ENCODE measurements at places on chromosomes 5 and 9. TPM values are rescaled to one million over a fixed set of nuclear protein-coding genes. Genes with fewer than 3 reads are reported as not detected.
A peak's percentile ranks its signal among the peaks of the same experiment; 100 is the strongest.

Gene ANKRD34B
- 0.16 TPM for total RNA-seq

Gene EIF4E1B
- total RNA-seq, result 0.99 TPM

DNA sequence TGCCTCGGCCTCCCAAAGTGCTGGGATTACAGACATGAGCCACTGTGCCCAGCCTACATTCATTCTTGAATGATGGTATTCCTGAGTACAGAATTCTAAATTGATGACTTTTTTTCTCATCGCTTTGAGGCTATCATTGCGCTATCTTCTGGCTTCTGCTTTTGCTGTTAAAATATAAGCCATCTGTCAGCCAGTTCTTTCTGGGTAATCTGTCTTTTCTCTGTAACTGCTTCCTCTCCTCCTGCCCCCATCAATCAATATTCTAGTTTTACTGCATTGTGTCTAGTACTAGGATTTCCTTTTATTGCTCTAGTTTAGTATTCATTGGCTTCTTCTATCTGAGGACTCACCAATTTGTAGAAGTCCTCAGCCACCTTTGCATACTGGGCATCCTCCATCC lies 89.0 kb downstream of the PLPP1 start:
- no peaks in the 10 kb centered on the region for H3K27me3 ChIP-seq
- DNase-seq, result no peak
- H3K4me1 ChIP-seq, result no peaks in the 10 kb centered on the region

- H3K27ac ChIP-seq, result peak overlapping the region; percentile 67
- H3K4me3 ChIP-seq, result peak overlapping the region; percentile 63
- DNase-seq, result peak; percentile 96
- H3K36me3 ChIP-seq, result no peaks in the 10 kb centered on the region
- H3K4me1 ChIP-seq, result peaks cover 20% of the 10 kb centered on the region
Measured at GRCh38 chr5:141512390-141512910, 23.6 kb downstream of the PCDHGC5 start.

- H3K27me3 ChIP-seq, result no peaks in the 10 kb centered on the region
- no peak overlapping the region for H3K27ac ChIP-seq
- no peak overlapping the region for H3K4me3 ChIP-seq
Measured at GRCh38 chr5:61055434-61056006, 106.7 kb downstream of the SMIM15 start.

GRCh38 chr5:14855366-14855765 lies 16.2 kb downstream of the ANKH start:
- no peaks in the 10 kb centered on the region for H3K36me3 ChIP-seq
- H3K27ac ChIP-seq, result no peak overlapping the region
- H3K4me3 ChIP-seq, result no peak overlapping the region
- DNase-seq, result no peak
- H3K27me3 ChIP-seq, result no peaks in the 10 kb centered on the region
- H3K4me1 ChIP-seq, result peaks cover 8% of the 10 kb centered on the region

DNA sequence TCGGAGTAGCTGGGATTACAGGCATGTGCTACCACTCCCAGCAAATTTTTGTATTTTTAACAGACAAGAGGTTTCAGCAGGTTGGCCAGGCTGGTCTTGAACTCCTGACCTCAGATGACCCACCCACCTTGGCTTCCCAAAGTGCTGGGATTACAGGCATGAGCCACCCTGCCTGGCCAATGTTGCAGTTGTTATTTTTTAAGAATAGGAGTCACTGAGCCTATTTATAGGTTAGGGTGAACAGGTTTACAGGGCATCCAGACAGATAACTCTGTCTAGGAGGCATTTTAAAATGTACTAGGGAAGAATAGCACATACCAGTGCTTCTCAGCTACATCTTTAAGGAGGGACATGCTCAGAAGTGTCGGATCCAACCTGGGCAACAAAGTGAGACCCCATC lies 60.1 kb upstream of the BNC2 start:
- H3K4me1 ChIP-seq, result no peaks in the 10 kb centered on the region
- H3K27ac ChIP-seq, result no peak overlapping the region
- no peak for DNase-seq
- H3K36me3 ChIP-seq, result no peaks in the 10 kb centered on the region
- no peak overlapping the region for H3K4me3 ChIP-seq

DNA sequence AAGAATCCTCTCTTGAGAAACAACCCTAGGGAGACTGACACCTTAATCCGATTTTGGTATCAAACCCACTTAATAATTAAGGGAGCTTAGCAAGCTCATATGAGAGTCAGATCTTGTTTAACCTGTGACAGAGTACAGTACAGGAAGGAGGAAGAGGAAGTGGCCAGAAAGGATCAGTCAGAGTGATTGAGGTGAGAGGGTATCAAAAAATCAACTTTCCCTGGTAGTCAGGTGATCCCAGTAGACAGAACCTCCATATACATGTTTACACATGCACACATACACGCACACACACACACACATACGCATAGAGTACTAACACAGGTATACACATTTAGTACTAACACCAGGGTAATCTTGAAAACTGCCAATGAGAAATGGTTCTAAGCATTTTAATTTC lies 56.8 kb downstream of the GLIS3 start:
- no peak overlapping the region for H3K4me3 ChIP-seq
- H3K27me3 ChIP-seq, result no peaks in the 10 kb centered on the region
- no peak for DNase-seq

DNA sequence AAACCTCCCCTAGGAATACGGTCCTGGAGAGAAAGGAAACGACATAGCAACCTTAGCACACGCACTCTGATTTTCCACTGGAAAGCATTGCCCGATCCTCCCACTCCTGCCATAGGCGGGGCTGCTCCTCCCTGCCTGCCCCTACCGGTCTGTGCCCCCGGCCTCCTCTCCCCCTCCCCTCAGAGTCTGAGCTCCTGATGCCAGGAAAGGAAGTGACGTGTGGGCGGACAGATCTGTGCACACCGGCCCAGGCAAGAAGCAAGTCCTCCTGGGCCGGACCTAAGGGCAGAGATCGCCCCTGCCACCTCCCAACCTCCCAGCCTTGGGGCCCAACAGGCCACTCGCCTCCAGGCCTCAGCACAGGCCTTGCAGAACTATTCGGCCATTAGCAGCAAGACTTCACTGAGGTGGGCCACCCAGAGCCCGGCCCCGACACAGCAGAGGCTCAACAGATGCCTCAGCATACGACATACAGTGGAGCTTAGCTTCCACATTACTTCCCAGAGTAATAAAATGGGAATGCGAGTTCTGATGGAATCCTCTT lies 7.2 kb downstream of the NINJ1 start:
- H3K27me3 ChIP-seq, result no peaks in the 10 kb centered on the region
- H3K4me1 ChIP-seq, result peaks cover 55% of the 10 kb centered on the region
- H3K27ac ChIP-seq, result peak overlapping the region; percentile 44
- peak; percentile 55 for DNase-seq

GRCh38 chr5:76194340-76194739 lies 111.2 kb downstream of the SV2C start:
- DNase-seq, result no peak
- no peak overlapping the region for H3K4me3 ChIP-seq
- no peaks in the 10 kb centered on the region for H3K27me3 ChIP-seq
- H3K27ac ChIP-seq, result no peak overlapping the region
- no peaks in the 10 kb centered on the region for H3K4me1 ChIP-seq

Gene NR2F1-AS1
- 15.6 TPM for total RNA-seq

GRCh38 chr5:138647261-138647788 lies 72.1 kb upstream of the HSPA9 start:
- no peak overlapping the region for H3K27ac ChIP-seq
- peaks cover 28% of the 10 kb centered on the region for H3K4me1 ChIP-seq
- DNase-seq, result no peak
- H3K36me3 ChIP-seq, result no peaks in the 10 kb centered on the region

Gene RETREG1
- 55.4 TPM for total RNA-seq

GRCh38 chr5:53023969-53024368 lies 34.8 kb downstream of the ITGA2 start:
- H3K27ac ChIP-seq, result no peak overlapping the region
- H3K27me3 ChIP-seq, result no peaks in the 10 kb centered on the region
- DNase-seq, result no peak
- H3K36me3 ChIP-seq, result no peaks in the 10 kb centered on the region
- no peaks in the 10 kb centered on the region for H3K4me1 ChIP-seq

DNA sequence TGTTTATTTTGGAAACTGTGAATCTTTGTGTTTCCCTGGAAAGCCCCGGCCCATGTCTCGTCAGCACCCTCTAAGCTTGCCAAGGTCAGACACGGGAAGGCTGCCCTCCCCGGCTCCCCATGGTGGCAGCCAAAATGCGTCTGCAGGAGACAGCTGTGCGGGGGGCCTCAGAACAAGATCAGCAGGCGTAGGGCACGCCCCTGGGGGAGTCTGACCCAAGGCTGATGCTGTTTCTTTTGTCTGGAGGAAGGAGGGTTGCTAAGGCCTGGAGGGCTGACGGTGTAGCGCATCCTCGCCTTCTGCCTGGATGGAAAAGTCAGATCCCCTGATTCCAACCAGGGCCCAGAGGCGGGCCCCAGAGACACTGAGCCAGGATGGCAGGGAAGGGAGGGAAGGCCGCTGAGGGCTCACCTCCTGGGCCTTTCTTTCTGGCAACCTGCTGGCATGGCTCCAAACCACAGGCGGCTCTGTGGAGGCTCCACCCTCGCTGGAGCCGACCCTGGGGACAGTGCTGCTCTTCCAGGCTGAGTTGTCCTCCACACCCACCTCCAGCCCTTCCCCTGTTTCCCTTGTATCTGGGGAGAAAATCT lies 57.2 kb downstream of the OLFM1 start:
- H3K27ac ChIP-seq, result no peak overlapping the region
- H3K4me1 ChIP-seq, result peaks cover 9% of the 10 kb centered on the region
- DNase-seq, result peak; percentile 48
- no peaks in the 10 kb centered on the region for H3K36me3 ChIP-seq
- H3K27me3 ChIP-seq, result no peaks in the 10 kb centered on the region
- H3K4me3 ChIP-seq, result no peak overlapping the region

GRCh38 chr5:97979740-97980139 lies 793.7 kb upstream of the RGMB start:
- no peak overlapping the region for H3K27ac ChIP-seq
- H3K27me3 ChIP-seq, result no peaks in the 10 kb centered on the region
- no peak for DNase-seq
- H3K4me3 ChIP-seq, result peak overlapping the region; percentile 27

DNA sequence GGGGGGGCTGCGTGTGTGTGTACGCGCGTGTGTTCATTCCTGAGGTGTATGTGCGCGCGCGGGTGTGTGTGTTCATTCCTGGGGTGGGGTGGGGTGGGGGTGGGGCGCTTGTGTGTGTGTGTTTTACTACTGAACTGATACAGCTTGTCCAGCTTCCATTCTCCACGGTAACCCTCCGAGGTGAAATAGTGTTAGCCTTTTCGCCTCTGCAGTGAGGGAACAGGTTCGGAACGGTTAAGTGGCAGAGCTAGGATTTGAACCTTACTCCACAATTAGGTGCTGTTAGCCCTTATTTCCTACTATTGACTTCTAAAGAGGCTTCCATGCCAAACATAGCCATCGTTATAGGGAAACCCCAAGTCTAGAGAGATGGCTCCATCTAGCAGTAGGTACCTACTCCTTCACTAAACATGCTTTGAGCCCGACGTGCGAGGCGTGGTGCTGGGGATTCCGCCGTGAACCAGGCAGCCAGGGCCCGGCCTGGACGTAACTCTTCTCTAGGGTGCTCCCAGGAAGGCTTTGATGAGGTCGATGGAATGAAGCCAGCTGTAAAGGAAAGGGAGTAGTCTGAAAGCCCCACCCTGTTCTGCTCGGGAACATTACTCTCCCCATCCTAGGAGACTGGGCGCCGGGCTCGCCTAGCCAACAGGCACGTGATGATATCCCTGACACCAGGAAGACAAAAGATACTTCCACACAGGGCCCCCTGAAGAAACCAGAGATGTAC lies 782 bp upstream of the SKP1 start:
- H3K4me3 ChIP-seq, result peak overlapping the region; percentile 100
- peak overlapping the region; percentile 100 for H3K27ac ChIP-seq
- peak; percentile 65 for DNase-seq
- no peaks in the 10 kb centered on the region for H3K36me3 ChIP-seq

GRCh38 chr5:161745392-161745791 lies 59.9 kb downstream of the GABRA6 start:
- no peaks in the 10 kb centered on the region for H3K4me1 ChIP-seq
- no peaks in the 10 kb centered on the region for H3K36me3 ChIP-seq
- H3K27ac ChIP-seq, result no peak overlapping the region
- DNase-seq, result no peak
